ENCODE measurements at places on chromosomes 7 and 10. TPM values are rescaled to one million over a fixed set of nuclear protein-coding genes. Genes with fewer than 3 reads are reported as not detected.

DNA sequence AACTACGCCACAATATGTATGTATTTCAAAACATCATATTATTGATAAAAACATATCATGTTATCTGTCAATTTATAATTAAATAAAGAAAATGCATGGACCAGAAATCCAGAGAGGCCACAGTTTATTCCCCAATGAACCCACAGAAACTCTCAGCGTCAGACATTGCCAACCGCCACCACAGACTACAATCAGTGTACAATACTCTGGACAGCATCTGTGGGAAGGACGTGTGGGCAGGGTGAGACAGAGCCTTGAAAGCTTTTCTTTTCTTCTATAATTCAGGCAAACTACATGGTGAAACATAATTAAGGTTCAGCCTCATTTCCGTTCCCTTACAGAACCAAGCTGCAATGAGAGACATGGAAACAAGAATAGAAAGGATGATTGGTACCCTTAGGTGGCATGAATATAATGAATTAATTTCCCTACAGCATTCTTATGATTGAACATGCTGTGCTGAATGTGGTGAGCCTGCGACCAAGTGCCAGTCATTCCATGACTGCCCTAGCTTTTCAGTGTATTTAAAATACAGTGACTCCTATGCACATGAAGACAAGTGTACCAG lies 909.3 kb downstream of the SORCS1 start:
- no peak for DNase-seq

DNA sequence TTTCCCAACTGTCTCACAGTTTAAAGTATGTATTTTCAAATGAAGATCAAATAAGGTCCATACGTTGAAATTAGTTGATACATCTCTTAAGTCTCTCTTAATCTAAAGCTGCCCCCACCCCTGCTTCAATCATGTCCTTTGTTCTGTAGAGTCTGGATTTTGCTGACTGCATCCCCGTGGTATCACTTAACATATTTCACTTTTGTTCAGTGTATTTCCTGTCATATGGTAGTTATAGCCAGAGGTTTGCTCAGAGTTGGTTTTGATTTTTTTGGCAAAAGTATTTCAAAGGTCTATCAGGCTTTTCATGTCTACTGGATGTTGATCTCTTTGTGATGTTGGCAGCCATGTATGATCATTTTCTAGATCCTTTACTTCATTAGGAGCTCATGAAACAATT lies 54.4 kb upstream of the ARID5B start:
- DNase-seq: no peak

DNA sequence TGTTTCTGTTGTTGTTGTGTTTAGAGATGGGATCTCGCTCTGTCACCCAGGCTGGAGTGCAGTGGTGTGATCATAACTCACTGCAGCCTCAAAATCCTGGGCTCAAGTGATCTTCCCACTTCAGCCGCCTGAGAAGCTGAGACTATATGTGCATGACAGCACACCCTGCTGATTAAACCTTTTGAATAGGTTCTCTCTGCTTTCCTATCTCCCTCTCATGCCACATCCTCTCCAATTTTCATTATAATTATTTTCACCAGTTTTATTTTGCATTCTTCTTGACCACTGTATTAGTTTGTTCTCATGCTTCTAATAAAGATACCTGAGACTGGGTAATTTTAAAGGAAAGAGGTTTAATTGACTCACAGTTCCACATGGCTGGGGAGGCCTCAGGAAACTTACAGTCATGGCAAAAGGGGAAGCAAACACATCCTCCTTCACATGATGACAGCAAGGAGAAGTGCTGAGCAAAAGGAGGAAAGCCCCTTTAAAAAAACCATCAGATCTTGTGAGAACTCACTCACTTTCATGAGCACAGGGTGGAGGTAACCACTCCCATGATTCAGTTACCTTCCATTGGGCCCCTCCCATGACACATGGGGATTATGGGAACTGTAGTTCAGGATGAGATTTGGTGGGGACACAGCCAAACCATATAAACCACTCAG lies 12.9 kb downstream of the AGK start:
- no peak for DNase-seq

DNA sequence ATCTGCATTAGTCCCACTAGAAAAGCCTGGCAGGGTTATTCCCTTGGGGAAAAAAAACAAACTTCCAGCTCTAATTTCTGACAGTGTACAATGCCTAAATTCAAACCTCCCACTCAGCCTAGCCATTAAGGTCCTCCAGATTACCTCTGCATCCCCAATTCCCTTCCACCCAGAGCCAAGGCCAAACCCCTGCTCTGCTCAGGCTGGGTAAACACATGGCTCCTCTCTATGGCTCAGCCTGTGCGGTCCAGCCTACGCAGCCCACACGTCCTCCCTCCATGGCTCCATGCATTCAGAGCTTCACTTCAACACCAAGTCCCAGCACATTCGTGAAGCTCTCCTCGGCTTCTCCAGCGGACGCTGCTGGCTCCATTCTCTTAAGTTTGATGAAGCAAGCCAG lies 5.2 kb downstream of the DLG5 start:
- no peak for DNase-seq

- DNase-seq: no peak
These were observed 278.6 kb downstream of the SEMA3D start for GRCh38 chr7:84908196-84908793.

DNA sequence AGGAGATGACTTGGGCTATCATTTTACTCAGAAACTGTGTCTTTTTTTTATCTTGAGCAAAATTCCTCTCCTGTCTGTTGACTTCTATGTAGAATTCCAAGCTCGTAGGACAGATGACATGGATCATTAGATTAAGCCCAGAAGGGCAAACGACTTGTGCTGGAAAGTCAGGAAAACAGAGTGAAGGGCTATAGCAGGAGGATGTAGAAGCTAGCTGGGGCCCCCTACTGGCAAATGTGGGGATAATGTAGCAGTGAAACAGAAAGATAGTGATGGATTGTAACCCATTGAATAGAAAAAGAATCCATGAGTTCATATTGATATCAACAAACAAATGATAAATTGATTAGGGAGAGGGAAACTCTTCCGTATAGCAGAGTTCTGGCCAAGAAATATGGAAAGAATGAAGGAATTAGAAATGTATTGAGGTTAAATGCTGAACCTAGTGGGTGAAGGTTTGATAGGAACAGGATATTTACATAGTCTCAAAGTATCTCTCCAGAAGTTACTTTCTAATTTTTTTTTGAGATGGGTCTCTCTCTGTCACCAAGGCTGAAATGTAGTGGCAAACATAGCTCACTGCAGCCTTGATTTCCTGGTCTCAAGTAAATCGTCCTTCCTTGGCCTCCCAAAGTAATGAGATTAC lies 103.6 kb downstream of the LYZL1 start:
- peak; percentile 27 for DNase-seq

Gene CREB5
- 6.5 TPM for total RNA-seq

Gene ACTL6B
- not detected for total RNA-seq

DNA sequence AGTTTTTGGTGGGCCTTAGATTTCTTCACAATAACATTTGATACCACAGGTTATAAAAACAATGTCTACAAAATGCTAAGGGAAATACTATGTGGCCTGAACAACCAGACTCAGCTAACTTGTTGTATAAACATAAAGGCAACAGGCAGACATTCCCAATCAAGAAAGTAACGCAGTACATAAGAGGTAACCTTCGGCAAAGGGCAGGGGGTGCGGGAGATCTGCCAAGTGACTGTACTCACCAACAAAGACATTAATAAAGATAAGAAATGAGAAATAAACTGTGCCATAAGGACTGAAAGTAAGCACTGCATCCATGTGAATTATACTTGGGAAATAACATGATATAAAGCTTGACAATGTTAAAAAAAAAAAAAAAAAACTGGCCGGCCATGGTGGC lies 15.4 kb downstream of the NSUN6 start:
- DNase-seq: no peak

- DNase-seq: no peak
These were observed 22.7 kb downstream of the ARL3 start for GRCh38 chr10:102691285-102692066.

DNA sequence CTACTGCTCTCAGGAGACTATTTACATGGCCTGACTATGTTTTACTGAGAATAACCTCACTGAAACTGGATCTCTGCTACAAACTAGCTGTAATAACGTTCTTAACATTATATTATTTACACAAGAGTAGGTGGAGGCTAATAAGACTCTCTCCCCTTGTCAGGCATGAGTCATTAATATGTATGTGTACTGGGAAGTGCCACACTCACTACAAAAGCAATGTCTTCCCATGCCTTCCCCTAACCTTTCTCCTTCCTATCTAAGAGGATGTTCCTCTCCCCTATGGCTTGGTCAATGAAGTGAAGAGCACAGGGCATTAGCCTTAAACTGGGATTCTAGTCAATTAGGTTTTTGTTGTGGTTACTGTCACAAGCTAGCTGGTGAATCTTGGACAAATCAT lies 147.9 kb downstream of the DGKB start:
- peak; percentile 48 for DNase-seq

- peak; percentile 31 for DNase-seq
These were observed 131.9 kb upstream of the PCGF5 start for GRCh38 chr10:91088300-91089140.

DNA sequence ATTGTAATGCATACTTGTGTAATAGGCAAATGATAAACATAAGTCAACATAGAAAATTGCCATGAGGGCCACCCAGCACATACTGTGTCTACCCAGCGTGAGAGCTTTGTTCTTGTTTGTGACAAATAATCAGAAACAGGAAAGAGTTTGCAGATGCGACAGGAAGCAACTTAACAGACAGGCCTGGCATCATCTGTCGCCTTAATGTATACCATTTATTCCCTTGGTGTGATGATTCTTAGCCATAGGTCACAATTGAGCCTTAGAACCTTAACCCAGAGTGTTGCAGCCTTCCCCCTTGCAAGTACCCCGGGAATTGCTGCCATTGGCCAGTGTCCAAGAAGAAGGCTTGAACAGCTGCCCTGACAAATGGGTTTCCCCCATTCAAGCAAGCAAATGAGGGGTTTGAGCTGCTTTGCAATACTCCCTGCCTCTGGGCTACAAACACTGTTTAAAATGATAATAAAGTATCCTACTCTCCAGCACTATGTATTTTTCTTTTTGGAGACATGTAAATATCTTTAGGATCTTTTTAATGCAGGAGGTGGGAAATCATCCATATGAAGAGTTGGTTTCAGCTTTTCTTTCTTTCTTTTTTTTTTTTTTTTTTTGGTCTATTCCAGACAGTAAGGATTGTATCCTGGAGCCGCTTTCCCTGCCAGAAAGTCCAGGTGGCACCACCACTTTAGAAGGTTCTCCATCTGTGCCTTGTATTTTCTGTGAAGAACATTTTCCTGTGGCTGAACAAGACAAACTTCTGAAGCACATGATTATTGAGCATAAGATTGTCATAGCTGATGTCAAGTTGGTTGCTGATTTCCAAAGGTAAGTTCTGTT lies 80.0 kb downstream of the ZNF277 start:
- peak; percentile 49 for DNase-seq

Gene EBLN1
- total RNA-seq: 0.26 TPM

DNA sequence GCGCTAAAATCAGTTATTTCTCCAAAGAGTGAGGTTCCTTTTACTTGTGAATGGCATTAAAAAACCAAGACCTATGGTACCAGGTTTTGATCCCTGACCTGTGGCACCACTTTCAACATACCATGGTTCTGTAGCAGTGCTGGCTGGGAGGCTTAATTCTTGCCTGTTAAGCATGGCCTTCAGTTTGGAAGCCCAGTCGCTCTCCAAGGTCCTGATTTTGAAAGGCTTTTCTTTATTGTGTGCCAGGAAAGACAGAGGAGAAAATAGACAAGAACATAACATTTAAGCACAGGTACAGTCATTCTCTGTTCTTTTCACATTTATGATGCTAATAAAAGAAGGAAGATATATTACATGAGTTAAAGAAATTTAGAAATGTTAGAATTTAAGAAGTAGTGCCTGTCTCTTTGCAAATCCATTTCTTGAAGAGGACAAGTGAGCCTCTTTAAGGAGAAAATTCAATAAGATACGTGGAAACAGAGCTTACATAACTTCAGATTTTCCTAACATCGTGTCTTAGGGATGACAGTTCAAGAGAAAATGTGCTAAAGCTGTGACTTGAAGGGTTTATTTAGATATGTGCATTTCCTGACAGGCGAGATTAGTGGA lies 357.6 kb downstream of the DPP6 start:
- DNase-seq: peak; percentile 2

Gene CD36
- 7.9 TPM for total RNA-seq

DNA sequence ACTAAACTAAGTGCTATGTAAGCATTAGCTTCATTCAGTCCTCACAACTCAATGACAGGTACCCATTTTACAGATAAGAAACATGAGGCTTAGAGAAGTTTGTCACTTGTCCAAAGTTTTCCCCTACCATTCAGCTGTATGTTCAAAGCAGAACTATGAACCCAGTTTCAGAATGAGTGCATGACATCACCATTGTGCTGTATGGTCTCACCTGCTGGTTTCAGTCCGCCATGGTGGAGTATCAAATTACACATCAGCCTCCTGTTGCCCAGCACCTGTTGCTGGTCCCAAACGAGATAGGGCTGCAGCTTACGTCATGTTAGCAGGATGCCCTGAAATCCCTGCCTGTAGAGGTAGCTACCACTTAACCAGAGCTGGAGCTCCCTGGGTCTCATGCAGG lies 95.0 kb downstream of the DYNC1I1 start:
- peak; percentile 15 for DNase-seq

DNA sequence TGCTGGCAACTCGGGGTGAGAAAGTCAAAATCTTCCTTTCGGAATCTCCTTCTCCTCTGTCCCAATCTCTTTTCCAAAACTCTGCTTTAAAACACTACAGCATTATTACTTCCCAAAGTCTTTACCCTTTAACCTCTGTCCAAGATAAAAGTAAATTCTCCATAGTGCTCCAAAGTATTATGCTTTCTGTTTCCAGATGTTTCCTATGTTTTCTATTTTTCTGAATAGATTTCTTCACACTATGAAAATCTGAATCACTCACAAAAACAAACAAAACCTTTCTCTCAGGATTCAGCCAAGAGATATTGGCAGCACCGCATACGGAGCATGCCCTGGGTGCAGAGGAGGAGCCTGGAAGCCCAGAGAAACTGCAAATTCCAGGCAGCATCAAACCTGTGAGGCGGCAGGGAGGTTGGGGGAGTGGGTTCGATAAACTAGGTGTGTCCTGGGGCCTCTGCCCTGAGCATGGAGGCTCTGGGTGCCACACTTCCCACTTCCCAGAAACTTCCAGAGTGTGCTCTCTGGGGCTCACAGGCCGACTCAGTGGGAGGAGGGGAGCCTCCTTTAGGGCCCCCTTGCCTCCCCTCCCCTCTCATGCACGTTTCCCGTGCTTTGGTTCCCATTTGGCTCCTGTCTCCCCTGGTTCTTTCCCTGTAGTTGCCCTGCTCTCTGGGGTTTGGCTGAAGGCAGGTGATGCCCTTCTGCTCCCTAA lies 35.6 kb downstream of the VIPR2 start:
- no peak for DNase-seq
